ENCODE measurements at places on chromosomes 7 and 10.

GRCh38 chr10:110680273-110681020 is 36.3 kb downstream of the RBM20 start:
- DNase-seq = no peak

- DNase-seq = no peak
Observed at GRCh38 chr10:103985726-103986125, 18.8 kb downstream of the SLK start.

DNA sequence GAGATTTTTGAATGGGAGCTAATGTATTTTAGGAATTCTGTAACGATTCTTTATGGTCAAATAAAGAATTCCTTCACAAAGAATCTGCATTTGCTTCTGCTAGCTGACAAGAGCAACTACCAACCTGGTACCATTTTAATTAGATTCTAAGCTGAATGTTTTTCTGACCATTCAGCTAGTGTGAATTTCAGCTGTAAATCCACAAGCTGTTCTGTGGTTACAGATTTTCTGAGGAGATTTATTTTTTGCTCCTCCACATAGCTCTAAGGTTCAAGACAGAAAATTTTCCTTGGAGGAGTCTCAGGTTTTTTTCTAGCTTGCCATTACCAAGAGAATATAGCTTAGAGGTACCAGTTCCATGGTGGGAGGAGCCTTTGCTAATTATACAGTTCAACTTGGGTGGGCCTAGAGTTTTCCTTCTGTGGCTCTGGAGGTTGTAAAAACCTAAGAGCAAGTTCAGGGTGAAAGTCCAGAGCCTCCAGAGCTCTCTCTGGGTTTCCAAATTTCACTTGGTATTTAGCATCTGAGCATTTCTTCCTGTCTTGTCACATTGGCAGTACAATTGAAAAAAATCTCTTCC is 120.1 kb downstream of the JAZF1 start:
- no peak for DNase-seq

- no peak for DNase-seq
Observed at GRCh38 chr7:48755061-48755555, 169.2 kb upstream of the CDC14C start.

GRCh38 chr10:5504146-5505072 is 5.0 kb upstream of the CALML5 start:
- no peak for DNase-seq

GRCh38 chr7:32500922-32501341 is 5.6 kb downstream of the AVL9 start:
- peak; percentile 75 for DNase-seq

DNA sequence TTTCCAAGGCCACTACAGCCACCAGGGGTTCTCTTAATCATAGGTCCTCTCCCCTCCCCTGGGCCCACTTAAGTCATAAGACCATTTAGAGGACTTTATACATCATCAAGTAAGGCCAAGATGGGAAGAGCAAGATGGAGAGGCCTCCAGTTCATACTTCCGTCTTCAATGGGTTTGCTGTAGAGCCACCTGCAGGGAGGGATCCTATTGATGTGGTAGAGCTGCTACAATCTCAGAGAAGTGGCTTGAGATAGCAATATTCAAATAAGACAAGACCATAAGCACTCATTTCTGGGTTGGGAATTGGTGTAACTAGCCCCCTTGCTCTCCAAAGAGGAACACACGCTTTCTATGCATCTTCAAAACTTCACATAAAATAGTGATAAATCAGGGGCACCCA is 214.2 kb downstream of the PLXNA4 start:
- DNase-seq = no peak

GRCh38 chr7:18706670-18707069 is 211.1 kb downstream of the HDAC9 start:
- no peak for DNase-seq

- no peak for DNase-seq
Observed at GRCh38 chr10:126969310-126969709, 64.1 kb downstream of the DOCK1 start.

DNA sequence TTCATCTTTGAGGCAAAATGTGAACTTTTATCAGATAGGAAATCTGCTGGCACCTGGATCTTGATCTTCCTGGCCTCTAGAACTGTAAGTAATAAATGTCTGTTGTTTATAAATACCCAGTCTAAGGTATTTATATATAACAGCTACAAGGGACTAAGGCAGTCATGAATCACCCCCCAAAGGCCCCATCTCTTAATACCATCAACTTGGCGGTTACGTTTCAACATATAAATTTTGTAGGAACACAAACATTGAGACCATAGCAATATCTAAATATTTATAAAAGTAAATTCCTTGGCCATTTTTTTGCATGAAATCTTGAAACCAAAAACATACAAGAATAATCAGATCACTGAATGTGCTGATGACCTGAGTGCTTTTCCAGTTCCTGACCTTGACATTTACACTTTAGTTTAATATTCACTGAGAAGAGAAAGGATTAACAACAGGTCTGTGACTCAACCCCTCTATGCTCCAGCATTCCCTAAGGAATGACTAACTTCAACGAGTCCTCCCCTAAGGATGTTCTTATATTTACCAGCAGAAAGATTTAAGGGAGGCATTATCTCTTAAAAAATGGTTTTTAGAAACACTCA is 1438.5 kb upstream of the CELF2 start:
- DNase-seq = no peak

DNA sequence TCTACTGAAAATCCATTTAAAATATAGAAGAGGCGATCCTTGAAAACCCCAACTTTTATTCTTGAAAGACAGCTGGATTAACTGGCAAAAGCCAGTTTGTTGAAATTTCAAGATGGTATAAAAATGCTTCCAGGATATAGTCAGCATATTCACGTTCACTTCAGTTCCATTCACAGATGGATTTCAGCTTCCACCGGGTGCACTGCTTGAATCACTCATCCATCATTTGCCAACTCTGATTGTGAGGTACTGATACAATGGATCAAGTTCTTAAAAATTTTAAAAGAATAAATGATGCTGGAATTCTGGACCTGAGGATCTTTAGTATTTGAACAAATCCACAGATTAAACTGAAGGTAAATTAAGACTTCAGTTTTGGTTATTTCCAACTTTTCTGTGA is 2.4 kb downstream of the PURB start:
- DNase-seq = no peak

DNA sequence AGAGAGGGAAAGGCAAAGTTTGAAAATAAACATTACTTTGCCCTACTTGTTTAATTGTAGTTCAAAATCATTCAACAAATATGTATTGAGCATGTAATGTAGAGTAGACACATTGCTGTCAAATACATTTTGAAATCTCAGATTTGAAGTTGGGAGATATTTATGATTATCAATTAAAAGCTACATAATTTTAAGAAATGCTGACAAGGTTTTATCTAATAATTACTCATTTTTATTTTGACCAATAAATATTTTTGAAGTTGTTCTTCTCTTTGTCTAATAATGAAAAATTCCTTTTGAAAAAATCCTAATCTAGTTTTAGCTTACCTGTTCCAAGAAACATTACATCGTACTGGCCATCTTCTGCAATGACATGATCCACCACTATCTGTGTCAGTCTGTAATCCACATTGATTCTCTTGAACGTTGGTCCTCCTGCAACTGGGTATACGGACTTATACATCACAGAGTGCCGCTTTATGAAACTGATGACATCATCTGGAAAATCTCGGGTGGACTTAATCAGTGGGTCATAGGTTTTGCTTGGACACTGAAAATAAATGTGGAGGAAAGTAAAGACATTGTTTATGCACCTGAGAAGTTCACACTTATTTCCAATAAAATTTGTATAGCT is 164.7 kb downstream of the SEMA3D start:
- no peak for DNase-seq

- DNase-seq = no peak
Observed at GRCh38 chr10:69146759-69147158, 22.8 kb downstream of the VPS26A start.

DNA sequence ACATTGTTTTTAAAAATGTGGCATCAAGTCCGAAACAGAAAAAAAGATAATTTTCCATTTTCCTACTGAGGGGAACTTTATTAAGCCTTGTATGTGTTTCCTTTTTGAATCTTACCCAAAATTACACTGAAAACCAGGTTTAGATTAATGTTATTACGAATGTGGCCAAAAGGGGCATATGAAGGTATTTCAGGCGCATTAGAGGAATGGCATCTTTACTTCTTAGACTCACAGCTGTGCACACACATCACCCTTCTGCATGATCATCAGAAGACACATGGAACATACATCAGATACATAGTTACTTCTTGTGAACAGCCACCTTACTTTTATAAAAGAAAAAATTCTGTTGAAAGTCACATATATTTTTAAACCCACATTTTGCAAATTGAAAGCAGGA is 58.6 kb upstream of the ZPBP start:
- no peak for DNase-seq

- no peak for DNase-seq
Observed at GRCh38 chr10:114077347-114077746, 33.7 kb downstream of the ADRB1 start.

DNA sequence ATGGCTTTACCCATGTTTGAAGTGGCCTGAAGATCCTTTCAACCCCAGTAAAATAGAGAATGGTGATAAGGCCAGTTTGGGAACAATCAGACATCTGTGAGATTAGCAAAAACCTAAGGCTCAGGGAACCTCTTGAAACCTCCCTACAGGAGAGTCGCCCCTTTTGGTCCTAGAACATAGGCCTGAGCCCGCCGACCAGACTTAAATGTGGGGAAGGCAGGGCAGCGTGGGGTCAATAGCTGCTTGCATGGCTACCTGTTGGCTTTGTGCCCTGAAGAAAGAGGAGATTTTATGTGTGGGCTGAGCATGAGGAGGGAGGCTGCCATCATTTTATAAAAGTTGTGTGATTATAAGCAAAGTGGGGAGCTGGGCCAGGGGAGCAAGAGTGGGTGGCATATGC is 97.6 kb upstream of the TBX20 start:
- DNase-seq = peak; percentile 86

GRCh38 chr7:42832667-42833066 is 79.2 kb downstream of the C7orf25 start:
- no peak for DNase-seq

- no peak for DNase-seq
Observed at GRCh38 chr10:100518761-100519241, 860 bp downstream of the SEC31B start.

DNA sequence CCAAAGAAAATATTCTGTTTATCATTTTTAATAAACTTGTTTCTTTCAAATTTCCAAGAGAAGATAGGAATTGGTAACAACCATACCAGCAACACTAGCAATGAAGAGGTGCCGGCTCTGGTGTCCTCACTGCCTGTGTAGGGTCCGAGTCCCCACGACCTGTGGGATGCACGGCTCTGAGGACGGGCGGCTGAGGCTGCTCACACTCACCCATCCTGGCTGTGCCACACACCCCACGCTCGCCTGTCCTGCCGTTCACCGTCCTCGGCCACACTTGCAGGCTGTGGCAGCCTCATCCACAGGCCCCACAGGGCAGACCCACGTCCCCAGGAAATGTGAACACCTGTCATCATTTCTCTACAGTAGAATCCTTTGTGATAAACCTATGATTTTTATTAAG is 48.2 kb upstream of the DPYSL4 start:
- no peak for DNase-seq

DNA sequence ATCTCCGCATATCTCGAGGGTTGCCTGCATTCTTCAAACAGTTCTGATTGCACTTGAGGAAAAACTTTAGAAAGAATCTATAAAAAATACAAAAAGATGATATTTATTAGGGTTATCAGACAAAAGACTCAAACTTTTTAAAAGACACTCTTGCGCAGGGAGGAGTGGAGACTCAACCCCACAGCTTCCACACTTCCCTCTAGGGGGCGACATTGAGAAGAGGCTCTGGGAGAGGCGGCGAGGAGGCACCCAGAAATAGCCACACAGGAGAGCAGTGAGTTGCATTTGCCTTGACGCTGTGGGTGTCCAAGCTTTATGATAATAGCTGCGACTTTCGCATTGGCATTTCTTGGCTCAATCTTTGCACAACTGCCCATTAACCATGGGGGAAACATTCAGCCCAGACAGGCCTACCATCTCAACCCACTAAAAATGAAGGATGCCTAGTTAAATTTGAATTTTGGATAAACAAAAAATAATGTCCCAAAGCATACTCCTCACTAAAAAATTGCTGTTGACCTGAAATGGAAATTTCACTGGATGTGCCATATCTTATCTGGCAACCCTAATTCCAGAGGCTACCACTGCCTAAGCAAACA is 86.2 kb downstream of the EBF3 start:
- DNase-seq = no peak

- DNase-seq = no peak
Observed at GRCh38 chr10:74249865-74250264, 98.8 kb downstream of the ADK start.

GRCh38 chr10:102261196-102261595 is 15.9 kb downstream of the GBF1 start:
- no peak for DNase-seq

- DNase-seq = no peak
Observed at GRCh38 chr10:73647211-73647874, 6.1 kb upstream of the MYOZ1 start.

GRCh38 chr10:97850446-97850845 is 803 bp downstream of the GOLGA7B start:
- DNase-seq = no peak

- DNase-seq = no peak
Observed at GRCh38 chr7:14902589-14903067, at the start of gene DGKB. Gene DGKB (minus strand): TSS chr7:14902751.

DNA sequence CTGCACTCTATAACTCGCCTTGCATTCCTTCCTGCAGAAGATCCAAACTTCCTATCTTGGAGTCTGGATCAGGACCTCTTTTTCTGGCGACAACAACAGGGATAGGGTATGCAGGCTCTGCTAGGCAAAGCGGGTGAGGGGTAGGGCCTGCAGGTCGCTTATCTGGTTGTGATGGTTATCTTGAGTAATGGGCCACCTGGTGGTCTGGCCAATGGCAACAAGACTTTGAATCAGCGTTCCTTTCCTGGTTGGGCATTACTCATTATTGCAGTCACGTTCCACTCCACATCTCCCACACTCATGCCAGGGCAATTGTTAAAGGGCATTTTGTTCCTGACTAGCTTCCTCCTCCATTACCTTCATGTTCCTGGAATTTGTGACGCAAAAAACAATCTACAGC is 48.4 kb upstream of the PLXDC2 start:
- no peak for DNase-seq

DNA sequence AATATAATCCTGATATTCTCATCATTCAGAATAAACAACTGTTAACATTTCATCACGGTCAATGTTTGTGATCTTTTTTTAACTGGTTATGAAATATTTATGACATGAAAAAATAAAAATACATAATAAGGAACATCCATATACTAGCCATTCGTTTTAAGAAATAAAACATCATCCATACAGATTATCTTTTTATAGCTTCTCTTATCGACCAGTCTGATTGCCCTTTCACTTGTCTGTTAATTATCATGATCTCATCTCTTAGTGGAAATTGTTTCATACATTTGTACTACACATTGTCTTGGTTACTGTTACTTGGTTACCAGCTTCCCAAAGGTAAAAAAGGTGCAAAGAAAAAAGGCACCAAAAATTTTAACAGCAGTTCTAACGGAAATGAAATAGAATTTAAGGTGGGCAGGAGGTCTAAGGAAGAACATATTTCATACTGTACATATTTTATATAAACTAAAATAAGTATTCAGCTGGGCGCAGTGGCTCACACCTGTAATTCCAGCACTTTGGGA is 8.4 kb downstream of the ARHGAP21 start:
- DNase-seq = no peak

- DNase-seq = no peak
Observed at GRCh38 chr7:124411796-124412195, 353.8 kb downstream of the GPR37 start.

All from esophagus muscularis mucosa (tissue), 4 donors.